ENCODE measurements at places on chromosomes 16 and 17.

GRCh38 chr17:39755554-39756379, 18.0 kb downstream of the GRB7 start:
- no peak overlapping the region for H3K27ac ChIP-seq
- no peak for DNase-seq
- no peaks in the 10 kb centered on the region for H3K36me3 ChIP-seq
- H3K4me1 ChIP-seq = peaks cover 2% of the 10 kb centered on the region
- H3K4me3 ChIP-seq = peak overlapping the region; percentile 61

DNA sequence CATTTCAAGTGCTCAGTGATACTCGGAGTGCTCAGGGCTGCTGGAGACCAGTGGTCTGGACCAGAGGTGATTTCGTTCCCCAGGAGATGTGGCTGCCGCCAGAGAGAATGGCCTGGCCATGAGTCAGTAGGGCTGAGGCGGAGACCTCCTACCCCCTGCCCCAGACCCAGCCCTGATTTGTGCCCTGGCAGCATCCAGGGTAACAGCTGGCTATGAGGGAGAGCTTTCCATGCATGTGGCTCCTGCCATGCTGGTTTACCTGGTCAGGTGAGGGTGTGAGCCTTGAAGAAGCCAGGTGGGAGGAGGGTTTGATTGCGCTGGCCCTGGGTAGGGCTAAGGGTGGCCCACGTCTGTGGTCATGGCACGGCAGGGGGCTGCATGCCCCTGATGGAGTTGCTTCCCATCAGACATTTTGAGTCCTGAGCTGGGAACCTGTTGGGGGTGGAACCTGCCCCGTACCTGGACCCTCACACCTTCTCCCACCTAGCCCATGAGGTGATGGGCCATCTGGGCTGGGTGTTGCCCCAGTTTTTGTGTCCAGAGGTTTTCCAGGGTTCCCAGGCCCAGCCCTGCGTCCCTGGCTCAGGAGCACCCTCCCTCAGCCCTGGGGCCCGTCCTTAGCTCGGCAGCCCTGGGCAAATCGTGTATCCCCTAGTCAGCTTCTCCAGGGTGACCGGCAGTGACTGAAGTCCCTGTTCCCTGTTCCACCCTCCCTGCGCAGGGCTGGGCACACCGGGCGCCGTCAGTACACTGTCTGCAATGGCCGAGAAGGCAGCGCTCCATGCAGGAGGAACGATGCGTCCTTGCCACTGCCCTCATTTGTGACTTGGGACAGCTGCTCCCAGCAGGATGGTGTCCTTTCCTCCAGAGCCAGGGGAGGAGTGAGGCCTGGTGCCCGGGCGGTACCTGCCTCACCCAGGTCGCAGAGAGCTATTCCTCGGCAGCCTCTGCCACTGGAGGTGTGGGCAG, 9.0 kb upstream of the CSNK1D start:
- no peak overlapping the region for H3K27ac ChIP-seq
- DNase-seq = no peak
- no peak overlapping the region for H3K4me3 ChIP-seq

- no peaks in the 10 kb centered on the region for H3K27me3 ChIP-seq
- H3K4me1 ChIP-seq = no peaks in the 10 kb centered on the region
- H3K36me3 ChIP-seq = peaks cover 5% of the 10 kb centered on the region
- no peak overlapping the region for H3K4me3 ChIP-seq
- H3K27ac ChIP-seq = no peak overlapping the region
Observed at GRCh38 chr17:55086635-55087058, 118.1 kb downstream of the STXBP4 start.

DNA sequence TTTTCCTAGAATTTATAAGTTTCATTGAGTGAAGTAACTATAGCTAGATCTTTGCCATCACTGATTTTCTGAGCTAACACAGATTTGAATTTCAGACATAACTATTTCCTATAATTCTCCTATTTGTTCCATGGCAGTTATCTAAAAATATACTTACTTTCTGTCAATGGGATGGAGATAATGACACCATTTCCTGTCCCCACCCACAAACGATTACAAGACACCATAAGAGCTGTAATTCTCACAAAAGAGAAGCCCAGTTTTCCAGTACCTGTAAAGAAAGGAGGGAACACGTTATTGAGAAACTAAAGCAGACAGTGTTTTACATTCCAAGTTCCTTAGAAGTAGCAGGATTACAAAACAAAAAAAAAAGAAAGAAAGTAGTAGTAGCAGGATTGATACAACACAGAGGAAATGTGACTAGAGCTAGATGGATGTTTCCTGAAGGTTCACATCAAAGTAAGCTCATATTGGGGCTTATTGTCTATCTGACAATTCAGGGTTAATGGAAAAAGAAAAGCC, 110.9 kb upstream of the TOB1 start:
- no peak overlapping the region for H3K27ac ChIP-seq
- H3K27me3 ChIP-seq = no peaks in the 10 kb centered on the region
- no peak overlapping the region for H3K4me3 ChIP-seq
- H3K4me1 ChIP-seq = no peaks in the 10 kb centered on the region
- no peak for DNase-seq

- no peak for DNase-seq
- H3K27ac ChIP-seq = no peak overlapping the region
- no peaks in the 10 kb centered on the region for H3K4me1 ChIP-seq
Observed at GRCh38 chr16:23066676-23067075, 82.6 kb downstream of the USP31 start.

DNA sequence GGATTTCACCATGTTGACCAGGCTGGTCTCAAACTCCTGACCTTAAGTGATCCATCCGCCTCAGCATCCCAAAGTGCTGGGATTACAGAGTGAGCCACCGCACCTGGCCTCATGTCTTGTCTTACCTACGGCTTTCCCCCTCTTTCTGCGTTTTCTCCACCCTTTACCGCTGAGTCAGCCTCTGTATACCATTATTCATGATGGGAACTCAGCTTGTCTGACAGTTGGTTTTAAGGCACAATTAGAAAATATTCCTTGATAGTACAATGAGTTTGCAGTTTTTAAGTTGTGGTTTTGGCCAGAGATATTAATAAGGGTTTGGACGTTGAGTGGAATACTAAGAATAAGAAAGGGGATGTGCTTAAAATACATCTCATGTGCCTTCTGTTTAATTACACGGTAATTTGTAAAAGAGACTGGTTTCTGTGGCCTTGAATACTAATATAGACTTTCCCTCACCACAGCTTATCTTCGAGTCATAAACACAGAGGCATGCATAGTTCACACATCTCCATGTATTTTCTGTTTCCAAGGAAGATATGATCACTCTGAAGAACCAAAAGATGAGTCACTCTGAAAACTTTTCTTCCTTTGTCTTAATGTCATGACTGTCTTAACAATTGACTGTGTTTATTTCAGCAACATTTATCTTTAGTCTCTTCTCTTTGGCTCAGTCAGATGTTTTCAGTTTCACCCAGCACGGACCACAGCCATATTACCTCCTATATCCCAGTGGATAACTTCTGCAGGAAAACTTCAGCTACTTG, 54.4 kb downstream of the PITPNC1 start:
- H3K36me3 ChIP-seq = no peaks in the 10 kb centered on the region
- H3K4me1 ChIP-seq = no peaks in the 10 kb centered on the region
- no peaks in the 10 kb centered on the region for H3K27me3 ChIP-seq
- no peak overlapping the region for H3K27ac ChIP-seq
- no peak for DNase-seq
- H3K4me3 ChIP-seq = no peak overlapping the region

- H3K4me3 ChIP-seq = no peak overlapping the region
- peaks cover 40% of the 10 kb centered on the region for H3K4me1 ChIP-seq
- no peak for DNase-seq
- no peaks in the 10 kb centered on the region for H3K27me3 ChIP-seq
- no peak overlapping the region for H3K27ac ChIP-seq
Observed at GRCh38 chr16:81635063-81635937, 143.8 kb upstream of the PLCG2 start.

DNA sequence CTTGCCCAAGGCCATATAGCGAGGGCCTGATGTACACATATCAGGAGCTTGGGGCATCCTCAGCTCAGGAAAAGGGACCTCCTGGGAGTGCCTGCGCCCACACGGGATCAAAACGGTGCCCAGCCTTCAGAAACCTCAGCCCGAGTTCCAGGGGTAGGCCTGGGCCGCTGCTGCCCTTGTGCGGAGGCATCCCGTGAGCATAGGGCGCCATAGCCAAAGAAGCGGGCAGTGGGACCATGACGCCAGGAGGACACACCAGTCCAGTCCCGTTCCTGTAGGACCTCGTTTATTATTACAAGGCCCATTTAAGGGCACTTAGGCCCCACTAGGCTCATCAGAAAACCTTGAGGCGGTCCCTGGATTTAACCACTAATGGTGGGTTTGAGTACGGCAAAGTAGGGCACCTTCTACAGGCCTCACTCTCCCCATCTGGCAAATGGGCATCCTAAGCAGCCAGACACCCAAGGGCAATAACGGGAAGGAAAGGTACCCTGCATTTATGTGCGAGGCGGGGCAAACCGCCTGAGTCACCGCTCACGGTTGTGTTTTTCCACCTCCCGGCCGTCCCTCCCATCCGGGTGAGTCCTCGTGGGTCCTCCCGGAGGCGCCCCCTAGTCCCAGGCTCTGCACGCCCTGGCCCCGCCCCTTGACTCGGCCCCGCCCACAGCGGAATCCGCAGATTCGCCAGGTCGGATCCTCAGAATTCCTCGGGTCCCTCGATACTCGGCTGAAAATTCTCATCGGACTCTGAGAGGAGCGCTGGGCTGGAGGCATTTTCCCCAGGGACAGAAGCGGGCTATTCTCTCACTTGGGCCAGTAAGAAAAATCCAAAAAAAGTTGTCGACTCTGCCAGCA, 726 bp upstream of the SETD1A start:
- no peaks in the 10 kb centered on the region for H3K27me3 ChIP-seq
- peak; percentile 72 for DNase-seq
- H3K36me3 ChIP-seq = peaks cover 31% of the 10 kb centered on the region
- peaks cover 11% of the 10 kb centered on the region for H3K4me1 ChIP-seq
- peak overlapping the region; percentile 99 for H3K27ac ChIP-seq

- no peaks in the 10 kb centered on the region for H3K27me3 ChIP-seq
- no peak for DNase-seq
- no peaks in the 10 kb centered on the region for H3K36me3 ChIP-seq
- no peak overlapping the region for H3K27ac ChIP-seq
- peaks cover 9% of the 10 kb centered on the region for H3K4me1 ChIP-seq
Observed at GRCh38 chr17:57215317-57215716, 41.0 kb upstream of the MSI2 start.

DNA sequence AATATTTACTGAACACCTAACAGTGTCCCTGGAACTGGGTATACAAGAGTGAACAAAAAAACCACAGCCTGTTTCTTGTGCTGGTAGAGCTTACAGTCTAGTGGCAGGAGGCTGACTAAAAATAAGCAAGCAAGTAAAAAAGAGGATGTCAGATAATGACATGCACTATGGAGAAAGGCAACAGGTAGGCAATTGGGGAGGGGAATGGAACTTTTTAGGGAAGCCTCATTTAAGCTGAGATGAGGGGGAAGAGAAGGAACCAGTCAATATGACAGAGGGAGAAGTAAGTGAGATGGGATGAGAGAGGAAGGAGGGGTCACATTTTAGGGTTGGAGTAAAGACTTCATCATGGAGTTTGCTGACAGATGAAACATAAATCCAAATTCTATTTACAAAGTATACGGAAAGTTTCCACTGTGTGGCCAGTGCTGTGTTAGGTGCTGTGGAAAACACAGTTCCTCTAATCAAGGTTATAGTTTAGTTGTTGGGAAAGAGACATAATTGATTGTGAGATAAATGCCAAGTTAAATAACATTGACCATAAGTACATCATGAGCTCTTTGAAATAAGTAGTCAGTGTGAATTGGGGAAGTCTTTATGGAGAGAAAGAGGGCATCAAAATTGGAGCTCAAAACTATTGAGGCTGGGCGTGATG, 251.4 kb downstream of the FTO start:
- no peak for DNase-seq
- no peaks in the 10 kb centered on the region for H3K36me3 ChIP-seq
- no peak overlapping the region for H3K27ac ChIP-seq
- no peak overlapping the region for H3K4me3 ChIP-seq

GRCh38 chr16:84103678-84104077, 13.1 kb downstream of the MBTPS1 start:
- no peaks in the 10 kb centered on the region for H3K27me3 ChIP-seq
- no peak for DNase-seq
- no peaks in the 10 kb centered on the region for H3K4me1 ChIP-seq

DNA sequence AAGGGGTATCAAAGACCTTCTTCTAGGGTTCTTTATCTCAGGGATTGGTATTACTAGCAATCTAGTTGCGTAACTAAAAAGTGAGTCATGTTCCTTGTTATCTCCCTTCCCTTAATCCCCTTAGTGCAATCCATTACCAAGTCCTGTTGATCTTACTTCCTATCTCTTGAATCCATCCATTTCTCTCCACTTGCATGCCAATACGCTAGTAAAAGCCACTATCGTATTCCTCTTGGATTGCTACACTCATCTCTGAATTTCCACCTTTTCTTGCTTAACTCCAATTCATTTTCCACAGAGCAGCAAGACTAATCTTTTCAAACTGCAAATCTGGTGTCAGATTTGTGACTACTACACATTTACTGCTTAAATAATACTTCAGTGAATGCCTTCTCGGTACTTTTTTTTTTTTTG, 1.8 kb upstream of the ADAT1 start:
- H3K4me1 ChIP-seq = peaks cover 3% of the 10 kb centered on the region
- DNase-seq = no peak
- H3K27me3 ChIP-seq = no peaks in the 10 kb centered on the region
- H3K4me3 ChIP-seq = no peak overlapping the region
- peaks cover 39% of the 10 kb centered on the region for H3K36me3 ChIP-seq

- H3K36me3 ChIP-seq = no peaks in the 10 kb centered on the region
- DNase-seq = no peak
- no peak overlapping the region for H3K4me3 ChIP-seq
- no peak overlapping the region for H3K27ac ChIP-seq
Observed at GRCh38 chr17:19713901-19714361, 2.5 kb downstream of the SLC47A2 start.

DNA sequence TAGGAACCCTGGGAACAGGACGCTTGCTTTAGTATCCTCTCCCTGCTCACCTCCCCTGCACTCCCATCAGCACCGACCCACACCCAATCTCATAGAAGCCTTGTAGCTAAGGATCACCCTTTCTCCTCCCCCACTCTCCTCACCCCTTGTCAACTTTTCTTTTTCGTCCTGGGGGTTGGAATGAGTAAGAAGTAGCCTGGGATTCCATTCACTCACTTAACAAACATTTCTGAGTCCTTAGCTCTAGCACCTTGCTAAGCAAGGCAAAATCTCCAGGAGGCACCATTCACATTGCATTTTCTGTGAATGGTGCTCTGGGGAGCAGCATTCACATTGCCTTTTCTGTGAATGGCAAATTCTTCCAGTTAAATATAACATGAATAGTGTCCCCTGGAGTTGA, 1.1 kb upstream of the PGAP3 start:
- H3K4me1 ChIP-seq = peaks cover 9% of the 10 kb centered on the region
- H3K4me3 ChIP-seq = peak overlapping the region; percentile 61
- peaks cover 11% of the 10 kb centered on the region for H3K36me3 ChIP-seq
- H3K27ac ChIP-seq = no peak overlapping the region
- H3K27me3 ChIP-seq = no peaks in the 10 kb centered on the region

GRCh38 chr16:47581114-47581513, 120.0 kb downstream of the PHKB start:
- no peak for DNase-seq
- H3K4me3 ChIP-seq = no peak overlapping the region
- no peak overlapping the region for H3K27ac ChIP-seq
- no peaks in the 10 kb centered on the region for H3K4me1 ChIP-seq
- H3K36me3 ChIP-seq = no peaks in the 10 kb centered on the region

- no peaks in the 10 kb centered on the region for H3K27me3 ChIP-seq
- no peak for DNase-seq
- H3K27ac ChIP-seq = no peak overlapping the region
- peaks cover 12% of the 10 kb centered on the region for H3K4me1 ChIP-seq
- H3K36me3 ChIP-seq = no peaks in the 10 kb centered on the region
Observed at GRCh38 chr16:78458588-78458987, 359.1 kb downstream of the WWOX start.

All from neuronal stem cell (in vitro differentiated cells).